ENCODE measurements at places on chromosomes 13 and 19. TPM values are rescaled to one million over a fixed set of nuclear protein-coding genes. Genes with fewer than 3 reads are reported as not detected.

Gene RGS9BP
- total RNA-seq = 0.54 TPM

Gene RASGRP4
- 23.4 TPM for total RNA-seq

Gene XAB2
- 123 TPM for total RNA-seq

Gene KL
- 1.3 TPM for total RNA-seq

Gene ZNF723
- not detected for total RNA-seq

Gene DPY19L3
- 23.4 TPM for total RNA-seq

Gene OR10H1
- total RNA-seq = under 0.01 TPM

Gene CASP14
- total RNA-seq = not detected

Gene GNA15
- 258 TPM for total RNA-seq

Gene GGN
- total RNA-seq = under 0.01 TPM

Gene OR4F17
- total RNA-seq = under 0.01 TPM

Gene RRAS
- total RNA-seq = 7.5 TPM

Gene ELANE
- 11.0 TPM for total RNA-seq

Gene PGLYRP1
- total RNA-seq = 1.3 TPM

Gene SOX1
- not detected for total RNA-seq

Gene TEAD2
- 0.27 TPM for total RNA-seq

Gene AZU1
- total RNA-seq = 5.4 TPM

Gene MBD3L2
- total RNA-seq = not detected

Gene EBI3
- 0.27 TPM for total RNA-seq

Gene ZNF541
- under 0.01 TPM for total RNA-seq

Gene PCSK4
- 11.6 TPM for total RNA-seq

Gene APLP1
- not detected for total RNA-seq

Gene KLK3
- total RNA-seq = under 0.01 TPM

Gene ZSCAN1
- total RNA-seq = 0.81 TPM

Gene NLRP11
- under 0.01 TPM for total RNA-seq

Gene SRRM5
- total RNA-seq = under 0.01 TPM

Gene ZNF83
- total RNA-seq = 28.8 TPM

Gene ACER1
- under 0.01 TPM for total RNA-seq

Gene DHDH
- under 0.01 TPM for total RNA-seq

Gene SIAH3
- 0.54 TPM for total RNA-seq

Data from hematopoietic multipotent progenitor cell (in vitro differentiated cells).